ENCODE measurements at places on chromosomes 5 and 9.

- no peak for DNase-seq
These were observed 162.2 kb downstream of the GLIS3 start for GRCh38 chr9:4137681-4138099.

DNA sequence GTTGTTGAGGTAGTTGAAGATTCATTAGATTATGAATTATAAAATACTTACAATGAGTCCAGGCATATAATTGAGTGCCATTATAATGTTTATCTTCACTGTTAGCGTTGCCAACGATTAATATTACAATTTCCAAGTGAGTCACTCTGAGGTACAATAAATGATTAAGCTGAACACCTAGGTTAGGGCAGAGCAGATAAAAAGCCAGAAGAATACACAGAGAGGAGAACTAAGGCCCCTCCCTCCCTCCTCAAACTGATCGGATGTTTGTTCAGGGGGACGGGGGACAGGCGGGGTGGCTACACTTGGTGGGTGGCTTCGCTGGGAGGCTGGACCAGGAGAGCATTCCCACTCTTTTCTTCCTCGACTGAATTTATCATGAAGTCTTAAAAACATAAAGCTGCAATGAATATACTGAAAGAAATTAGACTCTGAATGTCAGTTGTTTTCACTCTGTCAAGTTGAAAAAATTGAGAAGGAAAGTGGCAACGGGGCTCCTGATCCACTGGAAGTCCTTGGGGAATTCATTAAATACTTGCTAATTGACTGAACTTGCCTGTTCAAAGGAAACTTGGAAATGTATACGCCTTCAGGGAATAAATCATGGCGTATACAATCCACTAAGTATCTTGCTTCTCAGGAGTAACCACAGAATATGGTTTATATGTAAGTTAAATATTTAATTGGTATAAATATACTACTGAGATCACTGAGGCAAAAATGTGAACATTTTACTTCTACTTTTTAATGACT, 198.1 kb downstream of the TSSK1B start:
- no peak for DNase-seq

DNA sequence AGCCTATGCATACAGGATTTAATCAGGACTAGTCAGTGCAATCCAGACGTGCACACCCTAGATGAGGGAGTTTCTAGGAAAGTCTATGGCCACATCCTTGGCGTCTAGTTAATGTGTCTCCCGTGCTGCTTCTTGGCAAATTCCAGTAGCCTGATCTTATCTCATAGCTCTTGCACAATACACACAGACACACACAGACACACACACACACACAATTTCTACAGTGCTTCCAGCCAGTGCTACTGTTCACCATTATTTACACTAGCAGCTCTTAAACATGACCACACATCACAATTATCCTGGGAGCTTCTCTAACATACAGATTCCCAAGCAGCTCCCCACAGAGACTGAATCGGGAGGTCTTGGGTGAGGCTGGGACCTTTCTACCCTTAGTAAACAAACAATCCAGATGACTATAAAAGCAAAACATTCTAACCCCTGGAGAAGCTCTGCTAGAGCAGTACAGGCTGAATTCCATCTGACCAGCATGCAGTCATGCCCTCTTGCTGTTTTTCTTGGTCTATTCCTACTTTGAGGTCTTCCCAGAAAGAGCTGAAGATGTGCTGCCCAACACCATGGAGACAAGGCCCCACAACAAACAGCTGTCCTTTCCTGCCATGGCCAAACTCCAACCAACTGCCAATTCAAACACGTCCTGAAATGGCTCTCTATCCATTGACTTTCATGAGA, 236.6 kb downstream of the DEPDC1B start:
- no peak for DNase-seq

- no peak for DNase-seq
These were observed 17.9 kb downstream of the TMEM245 start for GRCh38 chr9:109101810-109102209.
